ENCODE measurements at places on chromosomes 7 and 10.

GRCh38 chr10:125102821-125103220 lies 57.5 kb downstream of the CTBP2 start:
- no peak for DNase-seq

DNA sequence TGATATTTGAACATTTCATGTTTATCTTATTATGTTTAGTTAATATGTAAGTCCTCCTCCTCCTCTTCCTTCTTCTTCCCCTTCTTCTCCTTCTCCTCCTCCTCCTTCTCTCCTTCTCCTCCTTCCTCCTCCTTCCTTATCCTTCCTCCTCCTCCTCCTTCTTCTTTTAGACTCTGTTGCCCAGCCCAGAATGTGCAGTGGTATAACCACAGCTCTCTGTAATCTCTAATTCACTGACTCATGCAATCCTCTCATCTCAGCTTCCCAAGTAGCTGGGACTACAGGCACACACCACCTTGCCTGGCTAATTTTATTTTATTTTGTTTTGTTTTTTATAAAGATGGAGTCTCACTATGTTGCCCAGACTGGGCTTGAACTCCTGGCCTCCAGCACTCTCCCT lies 83.4 kb upstream of the ODAD2 start:
- no peak for DNase-seq

DNA sequence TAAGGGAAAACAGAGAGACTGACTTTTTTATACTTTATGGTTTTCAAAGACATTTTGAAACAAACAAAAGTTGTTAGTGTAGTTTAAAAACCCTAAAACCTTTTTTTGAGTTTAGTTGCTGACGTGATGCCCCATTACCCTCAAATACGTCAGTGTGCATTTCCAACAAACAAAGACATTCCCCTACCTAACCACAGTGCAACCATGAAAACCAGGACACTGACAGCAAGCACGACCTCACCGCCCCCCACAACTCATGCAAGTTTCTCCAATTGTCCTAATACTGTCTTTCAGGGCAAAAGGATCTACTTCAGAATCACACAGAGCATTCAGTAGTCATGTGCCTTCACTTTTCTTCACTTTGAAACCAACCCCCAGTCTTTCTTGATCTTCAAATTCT lies 75.0 kb downstream of the WNT2 start:
- DNase-seq: no peak

- no peak for DNase-seq
Observed at GRCh38 chr7:22700559-22701002, 26.4 kb upstream of the IL6 start.

- DNase-seq: no peak
Observed at GRCh38 chr10:14653271-14654161, 121.2 kb downstream of the FAM107B start.

DNA sequence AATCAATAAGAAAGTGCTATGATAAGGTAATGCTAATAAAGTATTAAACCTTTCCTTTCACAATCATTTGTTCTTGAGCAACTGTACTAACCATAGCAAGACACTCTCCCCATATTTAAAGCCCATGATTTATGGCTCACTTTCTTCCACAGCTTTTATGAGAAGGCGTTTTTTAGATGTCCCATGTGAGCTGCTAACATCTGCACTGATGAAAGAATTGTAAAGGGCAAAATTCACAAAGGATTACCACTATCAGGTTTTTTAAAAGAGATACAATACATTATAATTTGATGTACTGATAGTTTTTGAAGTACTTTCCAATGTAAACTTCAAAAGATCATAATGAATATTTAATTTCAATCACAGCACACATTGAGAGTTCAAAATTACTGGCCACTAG lies 75.7 kb downstream of the RNLS start:
- no peak for DNase-seq

- no peak for DNase-seq
Observed at GRCh38 chr7:114084472-114085312, 165.9 kb upstream of the PPP1R3A start.

DNA sequence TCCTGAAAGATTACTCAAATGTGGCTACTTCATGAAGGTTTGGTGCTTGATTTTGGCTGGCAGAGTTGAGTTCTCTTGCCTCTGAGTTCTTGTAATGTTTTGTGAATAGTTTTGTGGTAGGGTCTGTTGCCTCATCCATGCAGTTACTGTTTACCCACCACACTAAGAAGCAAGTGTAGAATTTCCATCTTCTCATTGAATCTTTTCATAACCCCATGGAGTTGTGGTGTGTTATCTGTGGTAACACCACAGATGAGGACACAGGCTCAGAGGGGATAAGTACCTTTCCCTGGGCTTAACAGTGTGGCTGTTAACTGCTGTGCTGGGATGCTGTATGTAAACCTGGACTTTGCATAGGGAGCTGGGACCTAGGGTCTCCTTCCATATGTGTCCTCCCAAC lies 186.3 kb downstream of the CAMK1D start:
- no peak for DNase-seq

GRCh38 chr7:147013825-147014224 lies 897.2 kb downstream of the CNTNAP2 start:
- no peak for DNase-seq

DNA sequence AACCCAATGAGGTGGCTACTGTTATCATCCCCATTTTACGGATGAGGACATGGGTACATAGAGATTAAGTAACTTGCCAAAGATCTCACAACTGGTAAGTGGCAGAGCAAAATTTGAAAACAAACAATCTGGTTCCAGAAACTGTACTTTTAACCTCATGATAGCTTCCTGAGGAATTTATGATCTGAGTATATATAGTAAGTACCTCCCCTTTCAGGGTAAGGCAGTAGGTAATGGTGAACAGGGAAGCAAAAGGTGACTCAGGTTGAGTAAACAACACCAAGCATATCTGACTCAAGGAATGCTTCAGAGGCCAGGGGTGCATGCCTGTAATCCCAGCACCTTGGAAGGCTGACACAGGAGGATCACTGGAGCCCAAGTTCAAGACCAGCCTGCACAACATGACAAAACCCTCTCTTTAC lies 21.1 kb downstream of the KLLN start:
- DNase-seq: no peak

- DNase-seq: no peak
Observed at GRCh38 chr7:92832534-92833023, 3.8 kb downstream of the CDK6 start.

- DNase-seq: no peak
Observed at GRCh38 chr10:132522521-132523411, 14.8 kb upstream of the INPP5A start.

DNA sequence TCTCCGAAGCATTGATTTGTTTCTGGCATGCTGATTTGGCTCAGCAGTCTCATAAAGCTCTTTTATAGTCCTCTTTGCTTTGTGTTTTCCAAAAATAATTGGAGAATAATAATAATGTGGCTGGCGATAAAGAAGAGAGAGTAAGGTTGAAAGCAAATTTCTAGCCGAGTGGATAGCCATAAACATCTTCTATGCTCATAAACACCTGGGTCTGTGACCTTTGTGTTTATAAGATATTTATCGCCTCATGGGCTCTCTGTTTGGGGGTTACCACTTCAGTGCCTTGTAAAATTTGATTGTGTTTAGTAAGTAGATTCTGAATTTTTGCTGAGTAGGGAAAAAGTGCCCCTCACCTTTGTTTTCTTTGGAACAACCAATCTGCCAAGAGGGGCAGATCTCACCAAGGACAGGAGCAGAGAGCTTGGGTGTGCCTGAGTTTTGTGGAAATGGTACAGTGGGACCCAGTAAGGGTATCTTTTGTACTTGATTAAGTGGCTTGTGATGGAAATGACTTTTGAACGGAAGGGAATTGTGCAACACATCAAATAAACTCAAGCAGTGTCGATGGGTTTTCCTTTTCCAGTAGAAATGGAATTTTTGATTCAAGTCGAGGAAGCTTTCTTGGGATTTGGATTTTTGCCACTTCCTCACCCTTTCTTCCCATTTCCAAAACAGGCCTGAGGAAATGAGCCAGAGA lies 220.5 kb downstream of the AUTS2 start:
- DNase-seq: no peak

DNA sequence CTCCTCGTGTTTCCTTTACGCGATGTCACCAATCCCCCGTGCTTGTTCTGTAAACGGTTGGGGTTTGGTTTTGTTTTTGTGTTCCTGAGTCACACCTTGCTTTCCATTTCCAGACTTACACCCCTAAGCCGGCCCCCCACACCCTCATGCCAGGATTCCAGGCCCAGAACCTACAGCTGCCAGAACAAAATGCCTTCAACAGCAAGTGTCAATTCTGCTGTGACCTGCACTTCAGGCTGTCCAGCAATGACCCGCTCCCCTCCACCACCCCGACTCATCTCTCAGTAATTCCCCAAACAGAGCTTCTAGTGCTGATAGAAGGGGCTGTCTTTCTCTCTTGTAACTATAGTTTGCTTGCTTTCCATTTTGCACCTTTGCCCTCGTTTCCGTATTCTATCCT lies 722.1 kb upstream of the CELF2 start:
- no peak for DNase-seq

GRCh38 chr10:76553263-76554032 lies 1084.2 kb downstream of the KCNMA1 start:
- DNase-seq: no peak

DNA sequence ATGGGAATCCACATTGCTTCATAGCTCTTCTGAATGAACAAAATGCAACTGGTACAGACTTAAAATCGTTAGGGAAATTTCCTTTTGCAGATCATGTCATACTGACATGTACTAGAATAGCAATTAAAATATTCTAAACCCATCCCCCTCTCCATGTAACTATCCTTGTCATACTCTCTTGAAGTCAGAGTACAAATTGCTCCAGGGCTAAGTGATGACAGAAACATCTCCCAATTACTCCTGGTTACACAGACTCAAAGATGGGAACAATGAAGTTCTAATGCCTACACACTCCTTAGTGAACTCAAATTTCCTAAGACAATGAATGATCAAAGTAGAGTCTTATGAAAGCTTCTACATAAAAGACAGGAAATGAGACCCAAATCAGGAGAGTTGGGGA lies 87.2 kb downstream of the PDE1C start:
- DNase-seq: no peak

- DNase-seq: no peak
Observed at GRCh38 chr7:80869821-80870751, 48.8 kb downstream of the SEMA3C start.

DNA sequence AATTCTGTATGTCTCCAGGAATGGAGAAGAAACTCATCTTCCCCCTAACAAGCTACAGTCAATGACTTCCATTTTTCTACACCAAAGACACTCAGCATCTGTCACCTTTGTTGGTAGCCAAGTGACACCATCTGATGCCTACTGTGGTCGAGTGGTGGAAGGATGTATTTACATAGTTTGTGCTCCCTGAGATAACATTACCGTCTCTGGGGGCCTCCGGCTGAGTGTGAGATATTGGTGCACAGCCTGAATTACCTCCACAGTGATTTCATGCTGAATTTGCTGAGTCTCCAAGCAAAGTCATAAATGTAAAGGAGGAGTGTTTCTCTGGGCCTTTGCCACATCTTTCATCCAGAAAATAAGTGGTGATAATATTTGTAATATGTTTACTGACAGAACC lies 114.0 kb downstream of the GRID1 start:
- DNase-seq: no peak
